ENCODE measurements at places on chromosomes 6 and 20.

GRCh38 chr6:149271348-149272340, 45.9 kb upstream of the TAB2 start:
- DNase-seq, result no peak

DNA sequence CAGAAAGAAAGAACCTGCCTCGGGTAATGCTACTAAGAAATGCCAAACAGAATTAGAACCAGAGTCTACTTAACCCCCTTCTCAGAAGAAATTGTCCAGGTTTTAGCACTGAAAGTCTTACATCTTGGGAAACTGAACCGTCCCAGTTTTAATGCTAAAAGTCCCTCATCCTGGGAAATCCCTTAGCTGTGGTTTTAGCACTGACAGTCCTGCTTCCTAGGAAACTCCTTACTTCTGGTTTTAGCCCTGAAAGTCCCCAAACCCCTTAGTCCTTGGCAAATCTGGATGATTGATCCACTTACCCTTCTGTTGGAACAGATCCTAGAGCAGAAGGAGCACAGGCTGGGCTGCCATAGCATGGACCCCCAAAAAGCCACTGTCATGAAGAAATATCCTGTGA, 4.8 kb upstream of the TMEM14A start:
- DNase-seq, result no peak

GRCh38 chr6:83055366-83055964, 10.2 kb downstream of the UBE3D start:
- DNase-seq, result peak; percentile 50

DNA sequence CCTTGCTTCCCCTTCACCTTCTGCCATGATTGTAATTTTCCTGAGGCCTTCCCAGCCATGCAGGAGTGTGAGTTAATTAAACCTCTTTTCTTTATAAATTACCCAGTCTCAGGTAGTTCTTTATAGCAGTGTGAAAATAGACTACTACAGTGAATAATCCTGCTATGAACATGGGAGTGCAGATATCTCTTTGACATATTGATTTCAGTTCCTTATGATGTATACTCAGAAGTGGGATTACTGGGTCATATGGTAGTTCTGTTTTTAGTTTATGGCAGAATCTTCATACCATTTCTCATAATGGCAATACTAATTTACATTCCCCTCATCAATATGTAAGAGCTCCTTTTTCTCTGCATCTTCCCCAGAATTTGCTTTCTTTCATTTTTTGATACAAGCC, 26.0 kb downstream of the PACRG start:
- no peak for DNase-seq

All from ureter (tissue), 1 donor.